Renal pelvis (tissue), 12 donors: ENCODE measurements at places on chromosomes 6 and 20. TPM values are rescaled to one million over a fixed set of nuclear protein-coding genes. Genes with fewer than 3 reads are reported as not detected.

Gene PTCRA
- polyA plus RNA-seq = 0.48 TPM

Gene OR12D3
- polyA plus RNA-seq = not detected

Gene MCCD1
- polyA plus RNA-seq = 24.1 TPM

Gene GATA5
- 11.0 TPM for polyA plus RNA-seq

- no peak for DNase-seq
Observed at GRCh38 chr20:33499355-33499754, 9.5 kb downstream of the CBFA2T2 start.

- peak; percentile 39 for DNase-seq
Observed at GRCh38 chr6:15763837-15764236, 101.0 kb upstream of the DTNBP1 start.

GRCh38 chr6:30615219-30615957 lies 1.7 kb downstream of the PPP1R10 start:
- DNase-seq = peak; percentile 82
